ENCODE measurements at places on chromosomes 1 and 21.

DNA sequence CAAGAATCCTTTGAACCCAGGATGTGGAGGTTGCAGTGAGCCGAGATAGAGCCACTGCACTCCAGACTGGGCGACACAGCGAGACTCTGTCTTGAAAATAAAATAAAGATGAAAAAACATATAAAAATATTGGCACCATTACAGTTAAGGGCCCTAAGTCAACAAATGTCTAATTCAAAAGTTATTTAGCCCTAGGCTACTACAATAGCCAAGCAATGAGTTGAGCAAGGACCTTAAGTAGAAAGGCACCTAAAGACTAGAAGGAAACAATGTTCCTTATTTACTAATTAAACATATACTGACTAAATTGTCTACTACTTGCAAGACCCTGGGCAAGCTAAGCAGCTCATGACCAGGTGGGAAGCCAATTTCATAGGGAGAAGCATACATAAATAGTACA, 4.1 kb downstream of the PIK3R3 start:
- no peak for DNase-seq

GRCh38 chr1:74504933-74505512, 7.4 kb downstream of the LRRC53 start:
- DNase-seq = no peak

DNA sequence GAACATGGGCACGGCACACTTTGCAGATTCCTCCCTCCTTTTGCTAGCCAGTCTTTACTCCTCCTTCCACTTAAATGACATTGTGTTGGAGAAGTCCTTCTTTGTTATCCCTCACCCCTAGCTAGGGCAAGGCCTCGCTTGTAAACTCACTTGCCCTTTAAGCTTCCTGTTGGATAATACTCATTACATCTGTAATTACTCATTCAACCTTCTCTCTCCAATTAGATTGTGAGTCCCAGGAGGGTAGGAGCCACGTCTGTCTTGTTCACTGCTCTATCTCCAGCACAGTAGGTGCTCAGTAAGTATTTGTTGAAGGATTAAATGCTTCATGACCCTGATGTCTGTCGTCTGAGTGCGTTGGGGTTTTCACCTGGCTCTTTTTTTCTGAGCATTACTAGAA, 98.7 kb upstream of the USP24 start:
- DNase-seq = no peak

DNA sequence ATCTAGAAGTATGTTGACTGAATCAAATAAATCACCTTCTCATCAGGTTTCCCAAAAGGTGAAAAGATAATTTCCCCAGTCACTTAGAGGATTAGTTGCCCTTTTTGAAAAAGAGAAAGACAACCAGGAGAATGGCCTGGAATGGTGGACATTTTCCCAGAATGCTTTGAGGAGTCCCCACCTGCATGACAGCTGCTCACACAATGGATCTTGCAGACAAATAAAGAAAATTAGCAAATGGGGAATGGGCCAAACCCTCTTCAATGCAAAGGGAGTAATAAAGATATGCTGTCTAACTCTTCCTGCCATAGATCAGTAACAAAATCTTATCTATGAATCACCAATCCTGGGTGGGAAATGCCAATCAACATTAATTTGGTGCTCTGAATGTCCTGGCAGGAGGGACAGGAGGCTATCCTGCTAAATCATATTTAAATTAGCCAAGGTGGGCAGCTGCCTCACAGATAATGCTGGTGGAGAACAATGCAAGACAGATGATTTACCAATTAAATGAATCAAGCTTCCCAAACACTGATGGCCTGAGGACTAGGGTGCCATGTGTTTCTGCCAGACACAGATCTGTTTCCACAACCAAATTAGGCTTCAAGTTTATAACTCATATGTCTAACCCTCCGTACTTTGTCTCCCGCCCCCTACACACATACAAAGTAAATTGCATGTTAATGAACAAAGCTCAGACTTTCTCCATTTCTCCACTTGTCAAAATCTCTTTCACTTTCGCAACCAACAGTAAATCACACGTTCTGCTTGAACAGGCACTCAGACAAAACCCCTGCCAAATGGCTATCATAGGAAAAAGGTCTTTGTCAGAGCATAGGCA, 488.0 kb upstream of the PLXNA2 start:
- peak; percentile 65 for DNase-seq

GRCh38 chr21:34192646-34193285, 119.4 kb downstream of the MRPS6 start:
- DNase-seq = no peak

DNA sequence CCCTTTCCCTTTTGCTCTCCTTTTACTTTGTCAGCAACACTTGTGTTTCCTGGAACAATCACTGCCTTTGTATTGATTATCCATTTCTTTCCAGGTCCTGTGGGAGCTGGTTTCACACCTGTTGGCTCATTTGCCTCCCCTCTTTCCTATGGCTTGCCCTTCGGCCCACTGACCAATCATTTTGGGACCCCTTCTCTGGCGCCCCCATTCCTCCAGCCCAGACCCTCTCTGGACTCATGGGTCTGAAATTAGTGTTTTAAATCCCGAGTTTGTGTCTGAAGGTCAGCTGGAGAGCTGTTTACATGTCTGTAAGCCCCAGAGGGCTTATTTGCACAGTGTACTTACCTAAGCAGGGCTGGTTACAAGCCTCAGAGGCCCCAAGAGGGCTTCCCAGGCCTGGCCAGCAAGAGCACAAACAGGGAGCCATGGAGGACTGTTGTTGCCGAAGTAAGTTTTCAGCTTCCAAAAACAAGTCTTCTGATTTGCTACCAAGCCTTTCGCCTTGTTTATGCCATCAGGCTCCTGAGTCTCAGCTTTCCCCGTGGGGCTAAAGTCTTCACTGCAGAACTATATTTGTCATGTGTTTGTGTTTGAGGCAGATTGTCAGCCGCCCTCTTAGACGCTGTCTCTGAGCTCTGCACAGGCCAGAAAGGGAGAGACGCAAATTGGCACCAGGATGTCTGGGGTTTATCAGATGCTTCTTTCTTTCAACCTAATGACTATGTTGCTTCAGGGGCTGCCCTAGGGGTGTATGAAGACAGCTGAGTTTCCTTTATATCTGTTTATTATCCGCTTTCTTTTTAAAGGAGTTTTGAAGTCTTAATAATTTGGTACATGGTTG, 93.0 kb downstream of the ATP1A1 start:
- DNase-seq = no peak

DNA sequence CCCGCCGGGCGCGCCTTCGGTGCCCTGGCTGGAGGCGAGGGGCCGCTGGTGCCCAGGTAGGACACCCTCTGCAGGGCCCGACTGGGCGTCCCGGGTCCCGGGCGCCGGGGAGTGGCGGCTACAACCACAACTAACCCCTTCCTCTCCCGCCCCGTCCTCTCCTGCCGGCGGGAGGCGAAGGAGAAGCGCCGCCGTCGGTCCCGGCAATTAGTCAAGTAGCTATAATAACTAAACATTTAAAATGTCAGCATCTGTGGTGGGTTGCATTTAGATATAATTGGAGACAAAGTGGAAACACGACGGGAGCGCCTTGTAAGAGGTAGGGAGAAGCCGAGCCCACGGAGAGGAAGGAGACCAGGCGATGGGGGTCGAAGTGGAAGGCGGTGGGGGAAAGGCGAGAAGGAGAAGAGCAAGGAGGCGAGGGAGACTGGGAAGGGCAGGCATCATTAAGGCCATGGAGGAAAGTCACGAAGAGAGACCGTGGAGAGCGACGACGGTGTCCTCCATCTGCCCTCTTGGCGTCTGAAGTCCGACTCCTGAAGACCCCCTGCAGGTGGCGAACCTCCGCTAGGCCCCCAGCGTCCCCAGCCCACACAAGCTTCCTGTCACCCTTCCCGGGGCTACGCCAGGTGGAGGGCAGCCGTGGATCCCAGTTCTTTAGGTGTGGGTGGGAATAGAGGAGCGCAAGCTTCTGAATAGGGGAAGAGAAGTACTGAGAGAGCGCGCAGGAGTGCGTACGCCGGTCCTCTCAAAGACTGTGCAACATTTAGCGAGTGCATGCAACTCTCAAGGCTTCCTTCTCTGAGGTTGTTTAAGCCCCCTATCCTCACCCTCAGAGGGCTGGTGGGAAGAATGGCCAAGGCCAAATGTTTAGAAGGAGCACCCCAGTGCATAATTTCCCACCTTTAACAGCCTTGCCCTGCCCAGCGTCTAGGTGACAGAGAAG, 1.6 kb downstream of the CNIH3 start:
- DNase-seq = no peak

DNA sequence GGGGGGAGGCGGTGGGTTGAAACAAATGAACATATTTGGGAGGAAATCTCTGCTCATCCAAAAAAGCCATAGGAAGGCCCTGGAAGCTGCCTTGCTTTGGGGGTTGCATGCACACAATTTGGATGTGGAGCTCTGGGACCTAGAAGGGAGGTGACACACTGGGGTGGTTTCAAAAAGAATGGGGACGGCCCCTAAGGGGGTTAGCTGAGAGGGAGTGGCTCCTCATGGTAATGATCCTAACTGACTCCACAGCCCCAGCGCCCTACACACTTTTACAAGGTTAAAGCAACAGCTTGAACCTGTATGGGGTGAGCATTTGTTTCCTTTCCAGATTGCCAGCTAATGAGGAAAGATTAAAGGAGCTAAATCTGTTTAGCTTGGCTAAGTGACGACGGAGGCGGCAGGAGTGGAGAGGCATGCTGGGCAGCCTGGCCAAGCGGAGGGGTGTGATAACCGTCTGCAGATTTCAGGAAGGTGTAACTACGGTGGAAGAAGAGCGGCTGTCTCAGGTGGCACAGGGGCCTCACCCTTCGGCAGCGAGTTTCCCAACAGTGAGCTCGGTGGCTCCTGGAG, 107.3 kb downstream of the RNF220 start:
- DNase-seq = no peak
